ENCODE measurements at places on chromosomes 7 and 10.
A peak's percentile ranks its signal among the peaks of the same experiment; 100 is the strongest.

- DNase-seq = no peak
Observed at GRCh38 chr10:24930427-24930826, 22.0 kb downstream of the PRTFDC1 start.

DNA sequence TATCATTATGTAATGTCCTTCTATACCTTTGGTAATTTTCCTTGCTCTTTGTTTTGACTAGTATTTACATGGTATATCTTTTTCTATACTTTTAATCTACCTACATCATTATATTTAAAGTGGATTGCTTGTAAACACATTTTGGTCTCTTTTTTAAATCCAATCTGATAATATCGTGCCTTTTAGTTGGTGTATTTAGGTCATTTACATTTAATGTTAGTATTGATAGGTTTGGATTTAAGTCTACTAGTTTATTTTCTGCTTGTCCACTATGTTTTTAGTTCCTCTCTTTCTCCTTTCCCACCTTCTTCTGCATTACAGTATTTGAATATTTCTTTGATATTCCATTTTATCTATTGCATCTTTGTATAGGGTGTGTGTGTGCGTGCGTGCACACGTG, 95.4 kb downstream of the HIBADH start:
- DNase-seq = no peak

DNA sequence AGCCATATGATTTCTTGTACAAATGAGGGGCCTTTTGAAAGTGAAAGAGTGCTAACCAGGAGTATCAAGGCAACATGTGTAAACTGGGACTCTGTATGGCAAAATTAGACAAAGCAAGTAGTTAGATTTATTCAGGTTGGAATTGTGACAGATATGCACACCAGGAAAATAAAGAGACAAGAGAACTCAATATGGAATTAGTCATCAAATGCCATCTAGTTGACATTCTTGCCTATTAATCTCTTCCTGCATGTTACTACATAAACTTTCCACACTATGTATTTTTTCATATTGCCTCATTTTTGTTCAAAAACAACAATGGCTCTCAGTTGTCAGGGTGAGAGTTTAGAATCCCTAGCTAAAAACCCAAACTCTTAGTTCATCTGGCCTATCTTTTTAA, 799.0 kb downstream of the NRG3 start:
- no peak for DNase-seq

DNA sequence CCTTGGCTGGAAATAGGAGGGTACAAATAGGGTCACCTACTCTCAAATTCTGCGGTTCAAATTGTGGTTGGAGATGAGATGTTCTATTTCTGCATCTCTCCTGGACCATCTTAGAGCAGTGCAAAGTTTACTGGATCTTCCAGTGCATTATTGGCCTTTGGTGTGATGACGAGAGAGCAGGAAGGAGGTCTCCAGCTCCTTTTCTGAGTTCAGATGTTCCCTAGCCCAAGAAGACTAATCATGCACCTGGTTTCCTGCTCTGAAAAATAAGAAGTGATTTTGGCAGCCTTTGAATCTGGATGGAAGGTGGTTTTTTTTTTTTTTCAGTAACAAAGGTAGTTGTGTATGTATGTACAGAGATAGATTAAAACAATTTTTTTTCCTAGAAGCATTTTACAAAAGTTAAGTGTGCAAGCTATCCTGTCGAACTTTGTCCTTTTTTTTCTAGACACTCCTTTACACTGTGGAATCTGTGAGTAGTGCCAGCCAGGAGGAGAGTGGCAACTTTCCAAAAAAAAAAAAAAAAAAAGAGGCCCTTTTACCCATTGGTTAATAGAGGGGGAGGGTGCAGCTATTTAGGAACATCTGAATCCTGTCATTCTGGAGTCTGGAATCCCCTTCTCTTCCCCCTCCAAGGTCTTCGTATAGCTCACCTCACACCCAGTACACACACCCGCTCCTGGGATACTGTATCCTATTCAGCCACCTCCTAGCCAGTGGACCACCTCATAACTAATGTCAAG, 26.3 kb downstream of the PAPSS2 start:
- peak; percentile 1 for DNase-seq

DNA sequence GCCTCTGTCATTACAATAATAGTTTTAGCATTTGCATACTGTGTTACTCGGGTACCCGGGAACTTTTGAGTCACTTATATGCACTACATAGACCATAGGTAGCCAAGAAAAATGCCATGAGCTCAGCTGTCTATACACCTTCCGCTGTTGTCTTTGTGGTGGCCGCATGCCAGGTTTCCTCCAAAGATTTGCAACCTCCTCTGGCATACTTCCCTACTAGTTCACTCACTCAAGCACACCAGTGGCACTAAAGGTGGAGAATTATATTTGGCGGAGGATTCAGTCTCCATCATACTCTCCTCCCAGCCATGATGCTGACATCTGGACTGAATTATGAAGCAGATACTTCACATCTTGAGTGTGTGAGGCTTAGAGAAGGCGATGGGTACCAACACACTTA, 35.6 kb upstream of the GRB10 start:
- no peak for DNase-seq

GRCh38 chr7:45566386-45566785, 7.8 kb upstream of the ADCY1 start:
- no peak for DNase-seq

GRCh38 chr7:68399991-68400590, 1198.2 kb upstream of the AUTS2 start:
- DNase-seq = no peak

- DNase-seq = no peak
Observed at GRCh38 chr7:5636914-5637313, 144.5 kb downstream of the RNF216 start.

DNA sequence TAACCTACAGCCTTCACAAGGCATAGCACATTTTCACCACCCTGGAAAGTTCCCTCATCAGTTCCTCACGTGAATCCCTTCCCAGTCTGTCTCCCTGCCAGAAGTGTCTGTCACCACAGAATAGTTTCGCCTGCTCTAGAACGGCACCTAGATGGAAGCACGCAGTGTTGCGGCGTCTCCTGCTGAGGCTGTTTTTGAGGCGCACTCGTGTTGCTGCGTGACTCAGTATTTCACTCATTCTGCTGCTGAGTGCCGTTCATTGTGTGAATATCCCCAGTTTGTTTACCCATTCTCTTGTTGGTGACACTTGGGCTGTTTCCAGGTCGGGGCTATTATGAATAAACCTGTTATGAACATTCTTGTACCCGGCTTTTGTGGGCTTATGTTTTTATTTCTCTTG, 12.8 kb downstream of the NOS3 start:
- DNase-seq = no peak

DNA sequence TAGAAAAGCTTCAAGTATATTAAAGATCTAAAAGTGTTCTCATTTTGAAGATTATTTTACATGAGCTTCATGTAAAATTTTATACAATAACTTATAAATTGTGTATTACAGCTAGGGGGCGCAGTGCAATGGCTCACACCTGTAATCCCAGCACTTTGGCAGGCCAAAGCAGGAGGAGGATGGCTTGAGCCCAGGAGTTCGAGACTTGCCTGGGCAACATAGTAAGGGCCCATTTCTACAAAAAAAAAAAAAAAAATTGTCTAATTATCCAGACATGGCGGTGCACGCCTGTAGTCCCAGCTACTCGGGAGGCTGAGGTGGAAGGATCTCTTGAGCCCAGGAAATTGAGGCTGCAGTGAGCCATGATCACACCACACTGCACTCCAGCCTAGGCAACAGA, 16.6 kb downstream of the ACBD5 start:
- peak; percentile 53 for DNase-seq

DNA sequence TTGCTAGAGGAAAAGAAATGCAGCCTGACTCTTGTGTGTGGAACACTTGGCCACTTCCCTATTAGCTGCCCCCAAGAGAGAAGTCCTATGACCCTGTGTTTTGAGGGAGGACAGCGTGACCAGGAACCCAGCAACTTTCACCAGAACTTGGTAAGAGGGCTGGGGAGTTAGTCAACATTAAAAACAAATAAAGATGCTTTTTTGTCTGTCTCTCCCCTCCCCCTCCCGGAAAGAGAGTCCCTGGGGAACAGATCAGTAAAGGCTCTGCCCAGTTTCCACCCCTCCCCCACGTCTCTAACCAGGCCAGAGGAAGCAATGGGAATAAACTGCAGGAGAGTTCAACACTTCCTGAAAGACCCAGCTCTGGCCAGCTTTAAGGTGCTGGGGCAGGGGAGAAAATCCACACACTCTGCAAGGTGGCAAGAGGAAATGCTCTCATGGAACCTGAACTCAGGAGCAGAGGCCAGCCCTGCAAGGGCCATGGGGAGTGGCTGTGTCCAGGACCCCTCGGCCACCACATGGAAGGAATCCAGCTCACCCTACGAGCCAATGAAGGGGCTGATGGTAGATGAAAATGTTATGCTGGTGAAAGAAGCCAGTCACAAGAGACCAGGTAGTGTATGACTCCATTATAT, 21.5 kb downstream of the SH3PXD2A start:
- DNase-seq = peak; percentile 82

DNA sequence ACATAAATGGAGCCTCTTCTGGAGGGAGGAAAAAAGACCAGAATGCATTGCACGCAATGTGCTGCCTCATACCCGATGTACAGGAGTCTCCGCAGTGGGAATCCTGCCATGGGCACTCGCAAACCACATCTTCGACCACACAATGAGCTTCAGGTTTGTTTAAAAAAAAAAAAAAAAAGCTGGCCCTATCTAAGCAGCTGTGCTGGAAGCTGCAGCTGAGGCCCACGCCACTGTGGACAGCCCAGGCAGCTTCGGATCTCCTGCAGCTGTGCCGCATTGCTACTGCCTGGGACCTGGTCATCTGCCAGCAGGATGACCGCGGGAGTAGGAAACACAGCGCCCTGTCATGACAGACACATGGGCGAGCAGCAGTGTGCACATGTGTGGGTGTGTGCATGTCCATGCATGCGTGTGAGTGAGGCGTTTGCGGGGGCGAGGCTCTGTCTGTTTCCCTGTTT, 26.0 kb downstream of the EN2 start:
- DNase-seq = peak; percentile 39

GRCh38 chr10:51911723-51912122, 212.3 kb upstream of the CSTF2T start:
- no peak for DNase-seq

- DNase-seq = no peak
Observed at GRCh38 chr10:115422624-115423023, 329.5 kb downstream of the ATRNL1 start.

DNA sequence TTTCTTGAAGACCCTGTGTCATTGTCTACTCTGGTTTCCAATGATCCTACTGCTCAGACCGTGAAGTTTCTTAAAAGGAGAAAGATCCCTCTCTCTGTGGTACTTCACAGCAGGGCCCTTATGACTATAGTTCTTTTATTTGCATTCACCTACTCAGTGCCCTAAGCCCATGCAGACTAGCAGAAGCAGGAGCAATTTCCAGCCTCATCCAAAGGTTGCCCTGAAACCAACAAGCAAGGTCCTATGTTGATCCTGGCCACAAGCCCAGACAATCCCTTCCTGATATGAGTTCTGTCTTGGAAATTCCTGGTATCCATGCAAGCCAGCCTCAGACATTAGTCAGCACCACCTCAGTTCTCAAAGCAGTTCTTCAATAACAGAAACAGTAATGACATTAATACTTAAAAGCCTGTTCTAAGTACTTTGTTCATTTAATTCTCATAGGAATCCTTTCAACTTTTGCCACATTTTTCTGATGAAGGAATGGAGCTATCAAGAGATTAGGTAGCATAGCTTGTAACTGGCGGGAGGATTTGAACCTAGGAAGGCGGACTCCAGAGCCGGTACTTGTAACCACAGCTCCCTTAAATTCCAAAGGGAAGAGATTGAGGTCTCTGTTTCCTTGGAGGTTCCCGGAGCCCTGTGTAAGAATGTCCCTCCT, 58.1 kb upstream of the ST8SIA6 start:
- DNase-seq = peak; percentile 96

DNA sequence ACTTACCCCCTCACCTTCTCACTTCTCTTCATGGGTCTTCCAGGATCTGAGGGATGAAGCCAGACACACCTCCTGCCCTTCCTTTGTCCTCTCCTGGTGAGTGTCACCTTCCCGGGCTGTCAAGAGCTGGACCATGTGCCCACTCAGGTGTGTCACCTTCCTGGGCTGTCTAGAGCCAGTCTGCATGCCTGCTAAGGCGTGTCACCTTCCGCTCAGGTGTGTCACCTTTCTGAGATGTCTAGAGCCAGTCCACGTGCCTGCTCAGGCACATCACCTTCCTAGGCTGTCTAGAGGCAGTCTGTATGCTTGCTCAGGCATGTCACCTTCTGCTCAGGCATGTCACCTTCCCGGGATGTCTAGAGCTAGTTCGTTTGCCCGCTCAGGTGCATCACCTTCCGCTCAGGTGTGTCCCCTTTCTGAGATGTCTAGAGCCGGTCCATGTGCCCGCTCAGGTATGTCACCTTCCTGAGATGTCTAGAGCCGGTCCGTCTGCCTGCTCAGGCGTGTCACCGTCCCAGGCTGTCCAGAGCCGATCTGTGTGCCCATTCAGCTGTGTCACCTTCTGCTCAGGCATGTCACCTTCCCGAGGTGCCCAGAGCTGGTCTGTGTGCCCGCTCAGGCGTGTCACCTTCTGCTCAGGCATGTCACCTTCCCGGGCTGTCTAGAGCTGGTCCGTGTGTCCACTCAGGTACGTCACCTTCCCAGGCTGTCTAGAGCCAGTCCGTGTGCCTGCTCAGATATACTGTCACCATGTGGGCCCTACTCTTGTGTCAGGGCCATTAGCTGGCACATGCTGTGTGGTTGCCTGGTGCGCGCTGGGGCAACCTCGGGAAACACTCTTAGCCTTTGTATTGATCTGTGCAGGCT, 245.3 kb downstream of the EBF3 start:
- no peak for DNase-seq

GRCh38 chr10:57919864-57920263, 347.8 kb downstream of the IPMK start:
- no peak for DNase-seq

- no peak for DNase-seq
Observed at GRCh38 chr10:75011221-75011620, 100.2 kb upstream of the SAMD8 start.

- no peak for DNase-seq
Observed at GRCh38 chr7:64881461-64882287, 21.4 kb upstream of the ZNF273 start.

DNA sequence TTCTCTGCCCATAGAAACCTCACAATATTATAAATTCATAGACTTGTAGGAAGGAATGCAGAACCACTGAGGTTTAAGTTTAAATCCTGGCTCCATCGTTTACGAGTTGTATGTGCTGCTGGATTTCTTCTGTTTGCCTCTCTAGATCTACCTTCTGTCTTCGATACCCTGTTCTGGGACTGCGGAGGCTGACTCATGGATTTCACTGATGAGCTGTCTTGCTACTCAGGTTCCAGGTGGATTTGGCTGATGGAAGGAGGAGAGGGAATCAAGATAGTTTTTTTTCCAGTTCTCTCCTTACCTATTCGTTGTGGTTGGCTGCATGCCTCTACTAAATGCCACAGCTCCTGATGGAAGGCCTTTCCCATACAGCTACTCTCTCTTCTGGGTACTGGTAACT, 375.8 kb downstream of the REEP3 start:
- no peak for DNase-seq

- DNase-seq = no peak
Observed at GRCh38 chr10:3056280-3057037, 10.9 kb upstream of the PFKP start.

- peak; percentile 65 for DNase-seq
Observed at GRCh38 chr10:43945094-43945730, 296.5 kb upstream of the ZNF32 start.

GRCh38 chr10:69348816-69349541, 67.7 kb downstream of the TACR2 start:
- DNase-seq = peak; percentile 90

- DNase-seq = peak; percentile 83
Observed at GRCh38 chr10:69123306-69123746, 652 bp upstream of the VPS26A start.

GRCh38 chr7:158454631-158455030, 133.0 kb downstream of the PTPRN2 start:
- DNase-seq = no peak

GRCh38 chr7:133065301-133065700, 16.6 kb downstream of the CHCHD3 start:
- DNase-seq = no peak

Measured in cardiac muscle cell (in vitro differentiated cells and primary cell).